ENCODE measurements at places on chromosomes 4 and X.

DNA sequence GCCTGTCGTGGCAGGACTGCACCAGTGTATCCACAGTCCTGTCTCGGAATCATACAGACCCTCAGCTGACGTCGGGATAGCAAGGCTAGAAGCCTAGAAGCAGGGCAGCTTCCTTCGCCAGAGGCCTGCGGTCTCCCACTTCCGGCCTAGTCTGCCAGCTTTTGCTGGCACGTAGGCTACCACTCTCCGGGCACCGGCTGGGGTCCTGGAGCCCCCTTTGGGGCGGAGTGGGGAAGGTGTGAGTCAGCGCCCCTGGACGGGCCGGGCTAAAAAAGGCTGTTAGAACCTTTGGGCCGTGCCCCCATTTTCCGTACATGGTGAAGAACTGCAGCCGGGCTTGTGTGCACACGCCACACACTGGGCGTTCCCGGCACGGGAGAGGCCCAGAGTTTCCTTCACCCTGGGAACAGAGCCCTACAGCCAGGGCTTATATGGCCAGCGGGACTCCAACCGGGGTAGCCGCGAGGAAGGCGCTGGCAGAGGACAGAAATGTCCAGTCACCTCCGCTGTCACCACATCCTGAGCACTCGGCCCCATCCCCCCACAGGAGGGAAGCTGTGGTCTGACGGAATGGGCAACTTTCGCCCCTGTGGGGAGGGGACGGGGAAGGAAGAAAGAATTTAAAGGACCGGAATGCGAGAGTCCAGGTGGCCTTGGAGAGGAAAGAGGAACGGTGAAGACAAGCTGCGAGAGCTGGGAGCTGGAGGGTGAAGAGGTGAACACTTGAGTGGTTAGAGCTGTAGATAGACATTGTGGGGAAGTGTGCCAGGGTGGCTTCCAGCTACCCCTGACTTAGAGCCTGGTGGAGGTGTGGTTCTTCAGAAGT lies 4.6 kb downstream of the MAGIX start:
- no peaks in the 10 kb centered on the region for H3K27me3 ChIP-seq
- H3K27ac ChIP-seq: no peak overlapping the region
- DNase-seq: no peak
- no peak overlapping the region for H3K4me3 ChIP-seq
- no peaks in the 10 kb centered on the region for H3K36me3 ChIP-seq

GRCh38 chr4:45701621-45702020 lies 422.2 kb downstream of the GABRG1 start:
- no peaks in the 10 kb centered on the region for H3K36me3 ChIP-seq
- H3K27ac ChIP-seq: no peak overlapping the region
- DNase-seq: no peak

GRCh38 chr4:147309434-147309833 lies 171.5 kb upstream of the EDNRA start:
- H3K36me3 ChIP-seq: no peaks in the 10 kb centered on the region
- no peak for DNase-seq
- H3K27me3 ChIP-seq: no peaks in the 10 kb centered on the region
- H3K4me3 ChIP-seq: no peak overlapping the region

DNA sequence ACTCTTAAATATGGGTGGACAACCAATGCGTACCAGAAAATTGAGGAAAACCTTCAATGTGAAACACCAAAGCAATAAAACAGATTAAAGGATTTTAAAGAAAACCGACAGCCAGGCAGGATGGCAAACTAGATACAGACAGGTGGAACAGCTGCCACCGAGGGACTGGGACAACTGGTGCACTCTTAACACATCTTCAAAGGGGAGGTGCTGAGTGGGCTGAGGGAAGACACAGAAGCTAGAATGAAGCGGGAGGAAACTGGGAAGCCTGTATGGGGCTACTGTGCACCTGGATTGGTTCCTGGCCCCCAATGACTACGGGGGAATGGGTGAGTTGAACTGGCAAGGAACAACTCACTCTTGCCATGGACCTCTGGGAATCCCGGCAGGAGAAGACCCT lies 20.7 kb downstream of the ZNF280C start:
- no peak overlapping the region for H3K4me3 ChIP-seq
- H3K36me3 ChIP-seq: no peaks in the 10 kb centered on the region
- no peak for DNase-seq
- no peak overlapping the region for H3K27ac ChIP-seq
- H3K27me3 ChIP-seq: no peaks in the 10 kb centered on the region
- no peaks in the 10 kb centered on the region for H3K4me1 ChIP-seq

DNA sequence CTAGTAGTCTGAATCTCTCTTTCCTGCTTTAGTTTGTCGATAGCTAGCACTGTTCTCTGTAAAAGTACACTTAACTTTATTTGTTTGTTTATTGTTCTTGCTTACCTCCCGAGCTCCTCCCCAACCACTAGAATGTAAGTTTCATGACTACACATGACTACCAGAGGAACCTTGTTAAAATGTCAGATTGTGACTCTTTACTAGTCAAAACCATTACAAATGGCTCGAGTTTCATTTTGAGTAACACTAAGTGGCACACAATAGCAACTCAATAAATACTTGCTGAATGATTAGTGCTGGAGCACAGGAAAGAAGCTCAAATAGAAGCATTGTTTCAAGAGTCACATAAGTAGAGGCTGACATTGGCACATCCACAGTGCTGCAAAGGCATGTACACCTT lies 116.1 kb downstream of the MAPK10 start:
- no peak overlapping the region for H3K27ac ChIP-seq
- no peaks in the 10 kb centered on the region for H3K36me3 ChIP-seq
- H3K4me3 ChIP-seq: no peak overlapping the region

GRCh38 chrX:56932106-56932505 lies 63.2 kb downstream of the SPIN3 start:
- no peak for DNase-seq
- no peaks in the 10 kb centered on the region for H3K36me3 ChIP-seq
- no peaks in the 10 kb centered on the region for H3K27me3 ChIP-seq

Measured in HepG2 (cell line).